ENCODE measurements at places on chromosomes 1 and 21. TPM values are rescaled to one million over a fixed set of nuclear protein-coding genes. Genes with fewer than 3 reads are reported as not detected.

Gene ZNF648
- total RNA-seq, result not detected

DNA sequence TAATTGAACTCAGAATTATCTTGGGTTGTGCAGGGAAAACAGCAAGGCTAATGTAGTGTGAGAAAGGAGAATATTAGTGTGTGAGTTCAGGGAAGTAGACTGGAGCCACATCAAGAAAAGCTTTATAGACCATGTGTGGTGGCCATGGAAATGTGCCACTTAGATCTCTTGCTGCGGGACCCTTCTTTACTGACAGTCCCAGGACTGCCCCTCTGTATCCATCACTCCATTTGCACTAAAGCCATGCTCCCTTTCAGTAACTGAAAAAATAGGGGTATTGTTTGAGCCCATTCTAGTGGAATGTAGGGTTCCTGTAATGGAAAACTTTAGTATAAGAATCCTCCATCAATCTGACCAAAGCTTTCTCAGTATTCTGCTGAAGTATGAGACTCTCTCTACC is 32.3 kb downstream of the SAMSN1 start:
- DNase-seq, result no peak

Gene EXO1
- 1.6 TPM for total RNA-seq

- no peak for DNase-seq
Observed at GRCh38 chr1:86449103-86449502, 19.6 kb upstream of the CLCA1 start.

Gene SHISAL2A
- total RNA-seq, result 91.0 TPM

DNA sequence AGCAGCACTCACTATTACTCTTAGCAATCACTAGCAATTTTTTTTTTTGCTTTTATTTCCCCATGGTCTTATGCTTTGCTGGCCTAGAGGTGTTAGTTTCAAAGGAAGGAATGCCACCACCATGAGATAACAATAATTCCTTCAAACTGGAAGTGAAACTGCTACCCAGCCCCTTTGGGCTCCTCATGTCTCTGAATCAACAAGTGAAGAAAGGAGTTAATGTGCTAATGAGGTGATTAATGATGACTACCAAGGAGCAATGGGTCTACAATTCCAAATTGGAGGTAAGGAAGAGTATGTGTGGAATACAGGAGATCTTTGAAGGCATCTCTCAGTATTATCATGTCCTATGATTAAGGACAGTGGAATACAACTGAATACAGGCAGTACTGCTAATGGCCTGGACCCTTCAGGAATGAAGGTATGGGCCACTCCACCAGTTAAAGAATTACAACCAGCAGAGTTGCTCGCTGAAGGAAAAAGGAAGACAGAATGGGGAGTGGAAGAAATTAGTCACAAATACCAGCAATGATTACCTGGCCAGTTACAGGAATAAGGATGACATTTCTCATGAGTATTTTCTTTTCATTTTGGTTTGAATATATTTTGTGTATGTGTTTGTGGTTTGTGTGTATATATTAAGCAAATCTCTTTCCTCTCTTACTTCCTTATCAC is 652.9 kb downstream of the ADGRL2 start:
- DNase-seq, result no peak

GRCh38 chr1:227729881-227730629 is 5.0 kb downstream of the JMJD4 start:
- DNase-seq, result peak; percentile 57

GRCh38 chr1:68149110-68149798 is 83.1 kb downstream of the WLS start:
- DNase-seq, result no peak

- no peak for DNase-seq
Observed at GRCh38 chr1:109584766-109585165, 34.6 kb downstream of the GNAT2 start.

DNA sequence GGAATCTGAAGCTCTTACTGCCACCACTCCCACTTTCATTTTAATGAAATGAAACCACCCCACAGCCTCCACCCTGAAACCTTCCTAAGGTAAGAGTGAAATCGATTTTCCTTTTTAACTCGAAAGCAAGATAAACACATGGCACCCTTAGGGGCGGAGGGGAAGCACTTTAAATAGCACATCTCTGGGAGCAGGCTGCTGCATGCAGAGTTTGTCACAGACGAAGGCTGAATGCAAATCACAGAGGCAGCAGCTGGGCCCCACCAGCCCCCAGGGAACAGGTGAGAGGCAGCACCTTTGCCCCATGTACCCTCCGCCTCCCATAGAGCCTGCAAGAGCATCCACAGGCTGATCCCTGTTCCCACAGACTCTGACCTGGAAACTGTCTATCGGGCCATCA is 60.0 kb upstream of the GRIK3 start:
- DNase-seq, result peak; percentile 29

- DNase-seq, result peak; percentile 57
Observed at GRCh38 chr1:1899266-1899966, 8.5 kb upstream of the GNB1 start.
